Stimulated activated CD4-positive, alpha-beta T cell treated with anti-CD3 and anti-CD28 coated beads, Interleukin-1b, Interleukin-23, amount 100 ng/mL, for 48 hours (primary cell): ENCODE measurements at places on chromosomes 5 and 9.

GRCh38 chr9:131505012-131505411, 2.3 kb downstream of the POMT1 start:
- no peak for DNase-seq

GRCh38 chr9:76013809-76014208, 123.3 kb downstream of the PCSK5 start:
- DNase-seq = no peak

DNA sequence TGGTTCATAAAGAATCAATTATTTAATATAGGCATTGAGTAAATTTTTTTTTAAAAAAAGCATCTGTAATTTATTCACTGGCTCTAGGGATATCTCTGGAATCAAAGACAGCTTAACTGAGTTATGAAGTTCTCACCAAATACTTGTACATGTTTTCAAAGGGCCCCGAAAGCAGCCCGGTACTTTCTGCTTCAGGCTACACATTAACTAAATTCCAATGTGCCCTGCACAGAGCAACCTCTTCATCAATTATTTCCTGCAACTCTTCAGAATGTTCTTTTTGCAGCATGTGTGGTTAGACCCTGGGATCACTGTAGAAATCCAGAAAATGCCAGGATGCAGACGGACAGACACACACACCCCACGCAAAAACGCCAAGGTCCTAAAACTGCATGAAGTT, 209.0 kb downstream of the EFNA5 start:
- DNase-seq = no peak

DNA sequence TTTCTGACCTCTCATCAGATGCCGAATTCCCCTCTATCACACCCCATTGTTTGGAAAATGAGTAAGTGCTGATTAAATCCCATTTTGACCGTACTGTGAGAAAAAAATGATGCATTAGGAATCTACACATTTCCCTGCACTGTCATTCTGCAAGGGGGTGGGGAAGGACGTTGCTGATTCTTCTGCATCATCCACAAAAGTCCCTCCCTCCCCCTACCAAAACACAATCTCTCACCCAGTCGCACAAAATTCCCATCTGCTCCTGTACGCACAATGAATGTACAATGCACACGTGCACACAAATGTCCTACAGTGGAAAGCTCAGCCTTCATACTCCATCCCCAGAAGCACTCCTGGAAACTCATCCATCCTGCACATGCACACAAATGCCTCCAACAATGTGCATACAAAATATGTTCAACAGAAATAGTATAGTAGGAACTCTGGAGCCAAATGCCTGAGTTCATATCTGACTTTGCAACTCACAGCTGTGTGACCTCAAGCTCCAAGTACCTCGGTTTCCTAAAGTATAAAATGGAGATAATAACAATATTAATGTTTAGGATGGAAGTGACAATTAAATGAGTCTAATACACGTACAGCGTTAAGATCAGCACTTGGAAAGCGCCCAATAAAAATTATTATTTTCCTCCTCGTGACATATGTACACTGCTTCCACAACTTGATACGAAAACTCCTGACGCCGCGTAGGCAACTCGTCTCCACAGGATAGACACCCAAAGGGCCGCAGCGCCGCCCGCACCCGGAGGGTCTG, 809 bp downstream of the TNIP1 start:
- peak; percentile 65 for DNase-seq

DNA sequence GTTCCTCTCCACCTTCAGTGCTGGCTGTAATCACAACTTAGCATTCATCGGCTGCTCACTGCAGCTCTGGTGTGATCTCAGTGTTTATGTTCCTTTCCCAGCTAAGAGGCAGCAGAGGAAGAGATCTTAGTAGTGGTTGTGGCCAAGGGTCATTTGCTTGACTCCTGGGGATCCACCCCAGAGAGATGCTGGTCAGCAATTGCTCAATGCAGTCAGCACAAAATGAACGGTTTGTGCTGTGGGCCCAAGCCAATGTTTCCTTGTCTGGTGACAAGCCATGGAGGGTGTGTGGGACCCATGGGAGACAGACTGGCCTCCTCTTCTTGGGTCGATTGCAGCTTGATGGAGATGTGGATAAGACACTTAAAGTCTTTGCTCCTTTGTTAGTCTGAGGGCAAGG, 16.1 kb upstream of the FRMD3 start:
- no peak for DNase-seq
